ENCODE measurements at places on chromosomes 7 and 10.

GRCh38 chr10:76440426-76440825 lies 1009.0 kb downstream of the LRMDA start:
- DNase-seq = no peak

- DNase-seq = no peak
These were observed 733 bp upstream of the ARL5B start for GRCh38 chr10:18658271-18659124.

DNA sequence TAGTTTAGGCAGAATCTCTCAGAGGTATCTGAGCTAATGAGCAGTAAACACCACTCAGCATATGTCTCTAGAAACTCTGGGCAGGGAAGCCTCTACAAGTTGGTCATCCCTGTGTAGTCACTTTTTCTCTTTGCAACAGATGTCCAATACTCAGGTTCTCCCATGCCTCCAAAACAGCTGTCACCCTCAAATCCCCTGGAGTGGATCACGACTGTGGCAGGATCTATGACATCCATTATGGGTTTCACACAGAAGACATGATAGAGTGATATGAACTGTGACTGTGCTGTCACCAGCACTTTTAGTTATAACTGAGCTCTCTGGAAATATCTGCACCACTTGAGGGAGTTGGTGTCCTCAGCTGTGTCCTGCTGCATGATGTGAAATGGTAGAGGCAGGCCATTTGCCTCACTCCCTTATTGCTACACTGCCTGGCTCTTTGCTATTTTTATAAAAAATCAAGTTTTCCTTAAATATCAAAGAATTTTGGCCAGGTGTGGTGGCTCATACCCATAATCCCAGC lies 24.1 kb upstream of the ZNRF2 start:
- no peak for DNase-seq

- no peak for DNase-seq
These were observed 286.5 kb upstream of the LRRTM3 start for GRCh38 chr10:66639371-66639770.

GRCh38 chr7:2523941-2524807 lies 4.6 kb downstream of the LFNG start:
- no peak for DNase-seq

Measured in GOT3 (cell line).